Choroid plexus epithelial cell (primary cell): ENCODE measurements at places on chromosomes 5 and 9.

GRCh38 chr5:27734838-27735237, 696.5 kb upstream of the CDH9 start:
- DNase-seq, result no peak

- no peak for DNase-seq
Observed at GRCh38 chr5:139670369-139671095, 22.4 kb downstream of the CXXC5 start.

DNA sequence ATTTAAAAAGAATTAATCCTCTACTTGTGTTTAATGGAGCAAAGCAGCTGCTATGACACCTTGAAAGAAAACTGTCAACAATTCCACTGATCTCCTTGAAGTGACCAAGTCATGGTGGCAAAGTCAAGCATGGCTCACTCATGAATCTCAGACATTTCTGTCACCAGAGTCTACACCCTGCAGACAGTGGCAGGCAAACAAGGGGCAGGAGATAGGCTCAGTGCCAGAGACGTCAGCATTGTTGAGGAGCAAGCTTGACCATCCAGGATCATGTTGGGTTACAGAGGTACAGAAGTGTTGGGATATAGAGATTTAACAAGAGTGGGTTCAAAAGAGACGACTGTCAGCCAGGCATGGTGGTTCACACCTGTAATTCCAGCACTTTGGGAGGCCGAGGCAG, 16.1 kb upstream of the VPS13A start:
- DNase-seq, result no peak

DNA sequence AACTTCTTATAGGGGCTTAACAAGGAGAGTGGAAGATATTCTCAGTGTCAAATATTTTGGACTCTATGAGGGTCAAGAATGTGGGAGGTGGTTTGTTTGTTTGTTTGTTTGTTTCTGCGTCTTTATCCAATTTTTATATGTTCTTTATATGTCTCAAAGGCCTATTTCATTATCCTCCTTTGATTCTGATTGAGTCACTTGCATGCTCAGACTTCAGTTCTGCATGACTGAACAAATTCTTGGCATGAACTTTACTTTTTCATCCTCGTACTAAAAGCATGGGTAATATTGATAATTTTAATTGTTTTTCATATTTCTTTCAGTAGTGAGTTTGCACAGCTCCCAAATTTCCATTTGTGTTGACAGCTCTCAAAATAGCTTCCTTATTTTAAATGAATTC, 19.2 kb upstream of the ERBIN start:
- DNase-seq, result peak; percentile 23
